Left lobe of liver (tissue), 2 donors: ENCODE measurements at places on chromosomes 1 and 21. TPM values are rescaled to one million over a fixed set of nuclear protein-coding genes. Genes with fewer than 3 reads are reported as not detected.

DNA sequence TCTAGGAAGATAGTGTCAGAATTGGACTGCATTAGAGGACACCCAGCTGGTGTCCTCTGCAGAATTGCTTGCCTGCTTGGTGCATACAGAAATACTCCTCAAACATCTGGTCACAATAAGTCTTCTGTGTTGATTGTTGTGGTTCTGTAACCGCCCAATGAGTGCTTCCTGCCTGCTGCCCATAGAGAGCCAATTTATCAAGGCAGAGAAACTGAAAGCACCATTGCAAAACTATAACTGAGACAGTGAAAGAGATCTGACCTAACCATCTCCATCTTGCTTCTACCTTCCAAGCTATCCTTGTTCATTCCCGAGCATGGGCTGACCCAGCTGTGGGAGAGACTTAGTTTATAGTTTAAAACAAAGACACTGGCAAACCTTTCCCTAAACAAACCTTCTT is 462.4 kb upstream of the RGS18 start:
- DNase-seq, result no peak

DNA sequence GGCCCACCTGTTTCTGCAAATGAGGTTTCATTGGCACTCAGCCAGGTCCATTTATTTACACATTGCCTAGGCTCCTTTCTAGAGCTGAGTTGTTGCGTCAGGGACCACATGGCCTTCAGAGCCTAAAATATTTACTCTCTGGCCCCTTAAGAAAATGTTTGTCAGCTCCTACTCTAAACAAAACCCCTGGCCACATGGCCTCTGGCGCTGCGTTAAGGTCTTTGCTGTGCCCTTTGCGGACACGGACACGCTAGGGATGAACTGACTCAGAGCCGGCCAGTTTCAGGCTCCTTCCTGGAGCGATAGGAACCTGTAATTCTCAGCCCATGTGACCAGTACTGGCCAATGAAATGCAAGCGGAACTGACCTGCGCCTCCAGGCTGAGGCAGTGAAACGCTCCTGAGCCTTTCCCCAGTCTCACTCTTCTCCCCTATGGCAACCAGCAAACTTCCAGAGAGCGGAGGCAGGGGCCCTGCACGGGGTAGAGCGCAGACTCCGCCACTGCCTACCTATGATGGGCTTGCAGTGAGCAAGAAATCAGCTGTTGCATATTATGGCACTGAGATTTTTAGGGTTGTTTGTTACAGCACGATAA is 160.3 kb downstream of the ETS2 start:
- DNase-seq, result peak; percentile 83

DNA sequence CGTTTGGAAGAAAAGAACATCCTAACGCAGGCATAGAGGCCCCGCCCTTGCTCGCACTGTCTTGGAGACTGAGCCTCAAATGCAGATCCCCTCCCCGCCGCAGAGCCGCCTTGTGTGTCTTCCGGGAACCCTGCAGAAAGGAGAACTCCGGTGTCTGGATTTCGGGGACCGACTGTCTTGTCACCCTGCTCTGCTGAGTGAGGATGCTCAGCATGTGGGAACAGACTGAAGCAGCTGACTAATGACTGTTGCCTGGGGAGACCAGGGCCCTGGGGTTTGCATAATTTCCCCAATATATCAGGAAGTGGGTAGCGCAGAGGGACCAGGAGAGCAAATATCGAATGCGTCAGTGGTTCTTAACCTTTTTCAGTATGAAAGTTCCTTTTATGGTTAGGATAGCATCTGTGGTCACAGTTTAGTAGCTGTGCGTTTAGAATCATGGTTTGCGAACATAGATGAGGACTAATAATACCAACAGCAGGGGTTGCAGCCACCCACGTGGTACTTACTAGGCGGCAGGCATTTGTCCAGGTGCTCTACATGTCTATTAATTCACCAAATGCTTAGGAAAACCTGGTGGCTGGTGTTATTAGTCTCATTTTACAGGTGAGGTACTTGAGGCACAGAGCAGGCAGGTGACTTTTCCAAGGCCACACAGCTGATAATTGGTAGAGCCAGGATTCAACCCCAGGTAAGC is 14.3 kb downstream of the GPR137B start:
- DNase-seq, result no peak

DNA sequence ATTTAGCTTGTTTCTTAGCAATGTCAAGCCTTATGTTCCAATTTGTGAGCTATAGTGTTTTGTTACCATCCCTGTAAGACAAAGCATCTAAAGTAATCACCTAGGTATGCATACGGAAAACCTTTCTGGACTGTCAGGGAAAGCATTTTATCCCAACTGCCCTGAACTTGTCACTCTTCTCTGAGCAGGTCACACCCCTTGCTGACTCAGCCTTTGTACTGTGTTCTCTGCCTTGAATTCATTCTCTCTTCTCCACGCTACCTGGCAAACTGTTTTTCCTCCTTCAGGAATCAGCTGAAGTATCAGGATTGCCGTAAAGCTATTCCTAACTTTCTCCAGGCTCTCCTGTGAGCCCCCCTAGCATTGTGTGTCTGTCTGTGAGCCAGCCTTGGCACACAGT is 54.2 kb downstream of the PBX1 start:
- DNase-seq, result no peak

GRCh38 chr21:34252751-34253150 is 111.1 kb upstream of the KCNE2 start:
- no peak for DNase-seq

- no peak for DNase-seq
These were observed 124.5 kb downstream of the IGSF21 start for GRCh38 chr1:18232052-18232451.

GRCh38 chr1:6859415-6860343 is 74.4 kb downstream of the CAMTA1 start:
- DNase-seq, result no peak

The PADI2 gene
- total RNA-seq, result 0.40 TPM

The ARHGEF10L gene
- 126 TPM for total RNA-seq

The LCE3E gene
- not detected for total RNA-seq

The HES2 gene
- total RNA-seq, result 0.13 TPM
